Thymus (tissue), 14 donors: ENCODE measurements at places on chromosomes 16 and 17.

DNA sequence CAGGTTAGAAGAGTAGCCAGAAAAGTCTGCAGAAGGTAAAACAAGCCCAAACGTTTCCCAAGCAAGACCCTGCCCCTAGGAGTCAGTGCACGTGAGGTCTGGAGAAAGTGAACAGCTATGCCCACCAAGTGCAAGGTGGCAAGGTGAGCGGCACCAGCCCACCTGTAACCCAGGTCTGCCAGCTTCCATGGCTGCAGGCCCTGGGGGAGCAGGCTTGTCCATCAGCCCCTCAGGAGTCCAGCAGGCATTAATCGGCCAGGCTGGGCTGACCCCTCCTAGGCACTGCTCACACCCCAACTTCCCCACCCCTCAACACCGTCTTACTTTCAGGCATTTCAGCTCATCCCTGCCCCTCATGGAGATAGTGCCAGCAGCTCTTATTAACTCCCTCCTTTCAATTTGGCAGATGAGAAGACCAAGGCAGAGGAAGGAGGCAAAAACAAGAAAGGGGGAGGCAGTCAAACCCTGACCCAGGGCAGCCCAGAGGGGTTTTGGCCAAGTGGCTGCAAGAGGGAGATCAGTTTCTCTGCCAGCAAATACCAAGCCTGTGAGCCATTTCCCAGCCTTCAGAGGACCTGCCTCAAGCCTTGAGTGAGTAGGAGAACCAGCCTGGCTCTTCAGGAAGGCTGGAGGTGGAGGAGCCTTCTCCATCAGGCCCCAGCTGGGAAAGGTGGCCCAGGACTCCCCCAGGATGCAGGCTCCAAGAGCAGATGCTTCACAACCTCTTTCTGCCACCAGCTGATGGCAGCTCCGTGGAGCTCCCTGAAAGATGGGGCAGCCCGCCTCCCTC is 14.7 kb downstream of the BEAN1 start:
- DNase-seq = no peak

DNA sequence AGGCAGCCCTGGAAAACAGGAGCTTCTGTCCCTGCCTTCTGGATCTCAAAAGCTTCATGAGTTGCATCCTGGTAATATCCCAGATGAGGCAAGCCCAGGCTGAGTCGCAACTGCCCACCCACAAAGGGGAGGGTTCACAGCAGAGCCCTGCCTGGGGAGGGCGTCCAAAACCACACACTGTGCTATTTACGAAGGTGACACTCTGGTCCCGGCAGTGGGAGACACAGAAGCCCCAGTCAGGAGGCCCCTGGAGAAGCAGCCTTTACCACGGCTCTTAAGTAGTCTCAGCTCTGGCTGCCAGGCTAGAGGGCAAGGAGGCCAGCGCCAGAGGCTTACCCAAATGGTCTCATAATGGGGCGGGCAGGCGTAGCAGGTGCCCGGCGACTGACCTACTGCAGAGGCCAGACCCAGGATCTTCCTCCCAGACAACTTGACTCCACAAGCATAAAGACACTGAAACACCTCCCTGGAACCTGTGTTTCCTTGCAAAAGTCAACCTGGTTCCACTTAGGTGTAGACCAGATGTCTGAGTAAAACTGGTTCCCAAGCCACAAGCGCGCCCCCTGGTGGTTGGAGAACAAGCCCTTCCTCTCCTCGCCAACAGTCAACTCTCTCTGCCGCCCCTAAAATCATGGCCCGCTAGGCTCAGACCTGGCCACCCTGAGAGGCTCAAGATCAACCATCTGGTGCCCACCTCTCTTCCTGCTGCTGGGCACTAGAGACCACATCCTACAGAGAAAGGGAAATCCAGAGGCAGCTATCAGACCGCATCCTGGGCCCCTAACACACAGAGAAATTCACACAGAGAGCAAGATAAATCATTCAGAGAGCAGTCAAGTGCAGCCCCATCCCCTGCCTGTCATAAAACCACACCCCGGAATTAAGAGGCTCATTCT is 5.2 kb downstream of the AXIN2 start:
- DNase-seq = peak; percentile 88

DNA sequence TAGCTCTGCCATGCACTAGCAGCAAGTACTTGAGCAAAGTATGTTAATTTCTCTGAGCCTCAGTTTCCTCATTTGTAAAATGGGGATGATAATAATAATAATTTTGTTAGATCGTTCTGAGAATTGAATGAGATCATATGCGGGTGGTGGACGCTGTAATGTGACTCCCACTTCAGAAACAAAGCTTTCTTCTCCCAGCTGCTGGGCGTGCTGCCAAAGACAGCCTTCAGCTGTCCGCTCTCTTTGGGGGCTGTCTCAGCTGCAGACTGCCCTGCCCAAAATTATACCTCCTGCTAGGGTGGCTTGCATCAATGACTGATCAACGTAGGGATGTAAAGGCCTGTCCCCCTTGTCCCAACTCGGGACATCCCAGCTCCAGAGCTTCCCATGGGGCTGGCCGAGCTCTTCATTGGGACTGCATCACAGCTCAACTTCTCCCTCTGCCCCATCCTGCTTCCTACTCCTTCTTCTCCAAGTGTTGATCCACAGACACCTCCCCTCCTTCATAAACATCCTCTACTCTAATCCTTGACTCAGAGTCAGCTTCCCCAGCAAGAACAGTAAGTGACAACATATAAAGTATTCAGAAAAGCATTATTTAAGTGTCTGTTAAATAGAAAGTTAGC is 30.7 kb upstream of the CDH5 start:
- DNase-seq = no peak

DNA sequence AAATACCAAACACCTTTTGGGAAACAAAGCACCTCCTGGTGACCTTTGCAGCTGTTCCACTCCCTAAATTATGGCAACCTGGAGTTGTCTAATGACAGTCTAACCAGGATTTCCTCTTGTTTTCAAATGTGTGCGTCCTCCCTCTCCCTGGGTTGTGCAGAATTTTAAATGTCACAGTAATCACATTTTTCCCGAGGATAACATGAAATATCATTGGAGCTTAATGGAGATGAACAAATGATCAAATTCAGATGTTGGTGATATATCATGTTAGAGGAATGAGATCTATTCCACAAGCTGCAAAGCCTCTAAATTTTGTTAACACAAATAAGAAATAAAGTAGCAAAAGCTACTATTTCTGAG is 86.9 kb upstream of the HLF start:
- DNase-seq = no peak

GRCh38 chr17:80899402-80900268 is 92.0 kb upstream of the CHMP6 start:
- peak; percentile 32 for DNase-seq

GRCh38 chr17:20189979-20190378 is 180.8 kb downstream of the SPECC1 start:
- DNase-seq = no peak

GRCh38 chr16:29806641-29807425 is 504 bp downstream of the MAZ start:
- DNase-seq = peak; percentile 77
